ENCODE measurements at places on chromosomes 12 and 14. TPM values are rescaled to one million over a fixed set of nuclear protein-coding genes. Genes with fewer than 3 reads are reported as not detected.

Gene OTUB2
- total RNA-seq: 3.7 TPM

Gene MYH6
- total RNA-seq: 0.64 TPM

Gene DIO2
- 4.4 TPM for total RNA-seq

Gene METTL1
- 10.3 TPM for total RNA-seq

Gene CDK17
- 63.6 TPM for total RNA-seq

Gene USP44
- 2.3 TPM for total RNA-seq

Gene SSPN
- total RNA-seq: 46.1 TPM

Gene SDR9C7
- total RNA-seq: not detected

Gene KCNC2
- 2.2 TPM for total RNA-seq
